Occipital lobe (tissue), 3 donors: ENCODE measurements at places on chromosomes 3 and 15.

DNA sequence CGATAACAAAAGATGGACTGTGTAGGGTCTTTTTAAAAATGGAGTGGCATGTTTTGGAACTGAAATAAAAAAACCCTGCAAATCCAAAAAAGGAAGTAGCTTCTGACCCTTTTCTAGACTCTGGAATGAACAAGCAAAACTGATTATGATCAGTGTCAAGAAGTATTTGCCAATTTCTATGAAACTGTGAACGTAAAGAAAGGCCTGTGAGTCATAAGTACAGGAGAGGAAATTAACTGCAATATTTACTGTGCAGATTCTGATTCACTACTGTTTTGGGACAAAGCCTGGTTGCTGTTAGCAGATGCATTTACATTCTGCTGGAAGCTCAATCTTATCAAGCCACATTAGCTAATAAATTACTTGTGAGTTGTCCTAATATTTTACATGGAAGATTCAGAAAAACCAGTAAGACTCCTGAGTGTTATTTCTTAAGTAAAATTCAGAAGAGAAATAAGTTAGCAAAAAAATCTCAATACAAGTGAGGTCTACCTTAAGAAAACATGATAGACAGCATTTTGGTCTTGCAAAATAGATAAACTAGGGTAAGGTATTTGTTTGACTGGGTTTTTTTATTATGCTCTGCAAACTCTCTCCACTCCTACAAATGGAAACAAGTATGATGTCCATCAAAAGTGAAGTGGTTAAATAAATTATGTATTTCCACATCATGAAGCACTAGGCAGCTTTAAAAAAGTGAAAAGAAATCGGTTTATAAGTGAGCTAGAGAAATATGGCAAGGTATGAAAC, 90.2 kb upstream of the LMOD3 start:
- DNase-seq = no peak

GRCh38 chr3:132710311-132710710, 11.9 kb downstream of the NPHP3 start:
- DNase-seq = no peak

DNA sequence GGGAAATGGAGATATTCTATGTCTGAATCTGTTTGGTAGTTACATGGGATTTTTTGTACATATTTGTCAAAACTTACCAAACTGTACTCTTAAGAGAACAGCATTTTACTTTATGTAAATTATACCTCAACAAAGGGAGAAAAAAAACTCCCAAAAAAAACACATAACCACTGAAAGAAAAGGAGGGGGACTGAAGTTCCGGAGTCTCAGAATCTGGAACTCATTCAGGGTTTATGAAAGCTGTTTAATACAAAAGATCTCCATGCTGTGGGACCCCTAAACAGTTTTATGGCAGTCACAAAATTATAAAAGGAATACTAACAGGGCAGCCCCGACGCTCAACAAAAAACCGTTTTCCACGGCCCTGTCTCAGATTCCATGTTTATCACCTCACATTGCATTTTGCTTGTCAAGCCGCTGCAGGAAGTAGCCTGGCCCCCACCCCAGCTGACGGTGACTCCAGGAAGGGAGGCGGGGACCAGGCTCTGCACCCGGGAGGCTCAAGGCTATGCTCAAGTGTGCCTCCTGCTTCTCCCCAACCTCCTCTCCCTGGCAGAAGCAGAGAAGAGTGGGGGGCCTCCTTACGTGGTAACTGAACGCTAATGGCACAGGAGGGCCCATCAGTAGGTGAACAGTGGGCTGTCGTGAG, 29.3 kb downstream of the RFT1 start:
- DNase-seq = no peak

- DNase-seq = no peak
These were observed 353.9 kb upstream of the ROPN1 start for GRCh38 chr3:124345845-124346244.

- peak; percentile 83 for DNase-seq
These were observed 81.9 kb upstream of the PLXND1 start for GRCh38 chr3:129688271-129688895.

DNA sequence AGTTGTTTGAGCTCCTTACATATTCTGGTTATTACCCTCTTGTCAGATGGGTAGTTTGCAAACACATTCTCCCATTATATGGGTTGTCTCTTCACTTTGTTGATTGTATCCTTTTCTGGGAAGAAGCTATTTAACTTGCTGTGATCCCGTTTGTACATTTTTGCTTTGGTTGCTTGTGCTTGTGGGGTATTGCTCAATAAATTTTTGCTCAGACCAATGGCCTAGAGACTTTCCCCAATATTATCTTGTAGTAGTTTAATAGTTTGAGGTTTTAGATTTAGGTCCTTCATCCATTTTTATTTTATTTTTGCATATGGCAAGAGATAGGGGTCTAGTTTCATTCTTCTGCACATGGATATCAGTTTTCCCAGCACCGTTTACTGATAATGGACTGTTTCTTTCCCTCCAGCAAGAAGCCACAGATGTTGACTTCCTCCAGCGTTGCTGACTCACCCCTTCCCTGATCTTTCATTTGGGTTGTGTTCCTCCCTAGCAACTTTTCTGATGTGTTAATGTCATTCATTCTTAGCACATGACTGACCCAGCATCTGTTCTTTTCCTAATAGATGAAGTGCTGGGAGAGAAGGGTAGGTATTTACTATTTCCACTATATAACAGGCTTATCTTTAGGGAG, 166.7 kb upstream of the SGO1 start:
- no peak for DNase-seq

DNA sequence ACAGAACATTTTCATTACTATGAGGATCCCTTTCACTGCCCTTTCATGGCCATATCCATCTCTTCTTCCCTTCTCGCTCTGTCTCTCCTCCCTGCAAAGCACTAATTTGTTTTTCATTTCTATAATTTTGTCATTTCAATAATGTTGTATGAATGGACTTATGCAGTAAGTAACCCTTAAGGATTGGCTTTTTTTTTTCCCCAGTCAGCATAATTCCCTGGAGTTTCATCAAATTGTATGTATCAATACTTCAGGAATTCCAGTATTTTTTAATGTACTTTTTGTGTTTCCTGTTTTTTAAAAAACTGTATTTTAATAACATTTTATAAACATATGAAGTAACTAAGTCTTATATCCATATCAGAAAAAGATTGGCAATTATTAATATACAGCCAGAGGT, 1016.0 kb upstream of the SEMA6D start:
- no peak for DNase-seq

- no peak for DNase-seq
These were observed 45.4 kb upstream of the ROPN1 start for GRCh38 chr3:124037326-124037725.

DNA sequence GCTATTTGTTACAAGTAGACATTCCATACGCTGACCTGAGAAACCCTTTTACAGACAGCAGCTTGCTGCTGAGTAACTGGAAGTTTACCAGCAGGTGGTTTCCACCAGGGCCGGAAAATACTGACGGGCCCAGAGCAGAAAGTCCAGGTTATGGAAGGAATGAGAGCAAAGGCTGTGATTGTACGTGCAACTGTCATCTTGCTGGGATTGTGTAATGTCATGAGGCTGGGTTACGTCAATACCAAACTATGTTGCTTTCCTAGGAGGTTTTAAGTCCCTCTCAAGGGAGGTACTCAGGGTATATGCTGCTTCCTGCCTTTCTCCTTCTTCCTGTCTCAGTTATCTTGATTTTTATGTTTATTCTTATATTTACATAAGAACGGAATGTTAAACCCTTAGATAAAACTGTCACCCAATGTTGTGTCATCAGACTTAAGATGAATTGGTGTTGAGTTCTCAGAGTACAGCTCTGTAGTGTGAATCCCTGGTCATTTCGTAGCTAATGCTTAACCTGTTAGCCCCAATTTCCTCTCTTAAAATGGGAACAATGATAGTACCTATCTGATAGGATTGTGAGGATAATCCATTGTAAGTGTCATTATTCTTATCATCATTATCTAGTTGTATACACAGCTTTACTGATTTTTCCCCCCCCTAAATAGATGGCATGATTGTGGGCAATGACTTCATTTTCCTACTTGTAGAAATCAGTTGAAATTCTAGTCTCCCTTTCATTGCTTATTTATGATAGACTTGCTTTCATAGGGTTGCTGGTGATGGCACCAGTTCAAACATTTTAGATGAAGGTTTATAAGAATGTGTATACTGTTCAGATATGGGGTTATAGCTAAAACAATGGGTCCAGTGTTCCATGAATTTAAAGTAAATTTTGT, 101.4 kb downstream of the FNDC3B start:
- no peak for DNase-seq

DNA sequence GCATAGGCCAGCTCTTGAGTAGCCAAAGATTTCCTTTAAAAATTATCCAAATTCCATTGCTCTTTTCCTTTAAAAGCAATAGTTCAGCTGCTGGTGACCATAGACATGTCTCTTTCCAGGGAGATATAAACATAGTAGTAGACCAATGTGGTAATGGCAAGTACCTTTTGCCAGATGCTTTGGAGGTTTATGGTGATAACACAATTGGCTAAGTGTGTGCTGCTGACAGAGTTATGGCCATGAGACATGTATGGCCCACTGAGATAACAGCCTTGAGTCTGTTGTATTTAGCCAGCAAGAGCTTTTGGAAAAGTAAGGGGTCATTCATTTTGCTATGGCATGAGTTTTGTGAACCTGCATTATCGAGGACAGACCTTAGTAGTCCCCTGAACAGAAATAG, 1146.8 kb downstream of the TUSC7 start:
- no peak for DNase-seq

DNA sequence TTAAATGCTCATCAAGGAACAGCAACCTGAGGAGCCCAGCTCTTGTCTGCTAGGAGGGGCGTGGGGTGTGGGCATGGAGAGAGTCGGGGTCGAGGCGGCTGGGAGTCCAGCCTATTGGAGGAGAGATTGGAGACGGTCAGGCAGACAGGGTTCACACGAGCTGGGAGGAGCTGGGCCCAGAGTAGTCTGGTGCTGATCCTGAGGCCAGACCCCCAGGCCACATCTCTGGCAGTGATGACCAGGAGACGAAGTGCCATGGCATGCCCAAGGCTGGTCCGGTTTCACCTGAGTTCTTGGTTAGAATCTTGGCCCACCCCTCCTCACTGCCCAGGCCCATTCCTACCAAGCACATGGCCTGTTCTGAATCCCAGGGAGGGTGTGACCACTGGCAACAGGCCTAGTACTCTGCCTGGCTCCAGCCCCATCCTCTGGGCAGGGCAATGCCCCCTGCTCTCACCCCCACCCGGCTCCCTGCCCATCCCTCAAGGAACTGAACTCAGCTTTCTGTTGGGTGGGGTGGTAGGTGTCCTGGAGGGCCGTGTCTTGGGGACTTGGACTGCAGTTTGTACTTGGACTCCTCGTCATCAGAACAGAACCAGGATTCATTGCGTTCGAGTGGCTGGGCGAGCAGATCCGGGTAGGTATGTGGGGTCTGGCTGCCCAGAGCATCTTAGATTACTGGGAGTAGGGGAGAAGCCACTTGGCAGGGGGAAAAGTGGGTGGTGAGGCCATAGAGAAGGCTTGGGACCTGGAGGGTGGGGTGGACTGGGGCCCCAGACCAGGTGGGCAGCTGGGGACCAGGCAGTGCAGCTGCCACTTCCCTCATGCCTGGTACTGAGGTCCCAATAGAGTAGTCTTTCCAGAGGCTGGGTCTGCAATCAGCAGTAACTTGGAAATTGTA, 20.8 kb downstream of the SLC28A1 start:
- DNase-seq = no peak

- DNase-seq = no peak
These were observed 133.3 kb upstream of the CHL1 start for GRCh38 chr3:63095-63765.

- DNase-seq = no peak
These were observed 1325.8 kb upstream of the ALCAM start for GRCh38 chr3:104040896-104041295.

DNA sequence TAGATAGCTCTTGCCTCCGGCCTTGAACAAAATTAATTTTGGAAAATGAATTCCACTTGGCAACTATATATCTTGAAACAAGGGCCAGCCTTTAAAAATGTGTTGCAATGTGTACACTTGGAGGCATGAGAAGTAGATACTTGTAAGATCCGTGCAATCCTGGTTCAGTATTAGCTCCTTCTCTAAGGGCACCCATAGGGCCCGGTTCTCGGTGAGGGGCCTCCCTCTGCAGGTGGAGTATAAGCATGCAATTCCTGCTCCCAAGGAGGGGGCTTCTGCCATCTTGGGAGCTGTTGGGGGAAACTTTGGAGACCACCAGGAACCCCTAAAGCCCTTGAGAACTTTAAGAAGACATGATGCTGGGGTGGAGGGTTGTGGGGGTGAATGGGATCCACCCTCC, 388.7 kb upstream of the RGMA start:
- no peak for DNase-seq

DNA sequence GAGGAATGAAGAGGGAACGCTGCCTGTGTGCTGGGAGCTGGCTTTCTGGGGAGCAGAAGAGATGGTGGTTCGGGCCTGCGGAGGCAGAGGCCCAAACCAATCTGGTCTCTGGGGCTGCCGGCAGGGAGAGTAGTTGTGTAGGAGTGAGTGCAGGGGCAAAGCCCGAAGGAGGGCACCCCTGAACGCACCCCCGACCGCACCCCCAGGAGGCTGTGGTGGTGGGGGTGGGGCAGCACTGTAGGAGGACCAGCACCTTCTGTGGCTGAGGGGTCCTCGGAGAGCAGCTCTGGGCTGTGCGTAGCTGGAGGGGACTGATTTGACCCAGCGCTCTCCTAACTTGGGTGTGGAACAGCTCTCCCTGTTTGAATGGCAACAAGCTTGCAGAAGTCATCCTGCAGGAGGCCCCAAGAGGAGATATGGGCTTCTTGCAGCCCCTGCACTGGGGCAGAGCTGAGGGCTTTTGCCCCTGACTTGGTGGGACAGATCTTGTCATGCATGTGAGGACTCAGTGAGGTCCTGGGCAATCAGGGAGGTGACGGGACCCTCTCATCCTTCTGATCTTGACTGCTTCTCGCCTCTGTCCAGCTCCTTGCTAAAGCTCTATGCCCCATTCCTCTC, 26.1 kb downstream of the C15orf39 start:
- DNase-seq = no peak

DNA sequence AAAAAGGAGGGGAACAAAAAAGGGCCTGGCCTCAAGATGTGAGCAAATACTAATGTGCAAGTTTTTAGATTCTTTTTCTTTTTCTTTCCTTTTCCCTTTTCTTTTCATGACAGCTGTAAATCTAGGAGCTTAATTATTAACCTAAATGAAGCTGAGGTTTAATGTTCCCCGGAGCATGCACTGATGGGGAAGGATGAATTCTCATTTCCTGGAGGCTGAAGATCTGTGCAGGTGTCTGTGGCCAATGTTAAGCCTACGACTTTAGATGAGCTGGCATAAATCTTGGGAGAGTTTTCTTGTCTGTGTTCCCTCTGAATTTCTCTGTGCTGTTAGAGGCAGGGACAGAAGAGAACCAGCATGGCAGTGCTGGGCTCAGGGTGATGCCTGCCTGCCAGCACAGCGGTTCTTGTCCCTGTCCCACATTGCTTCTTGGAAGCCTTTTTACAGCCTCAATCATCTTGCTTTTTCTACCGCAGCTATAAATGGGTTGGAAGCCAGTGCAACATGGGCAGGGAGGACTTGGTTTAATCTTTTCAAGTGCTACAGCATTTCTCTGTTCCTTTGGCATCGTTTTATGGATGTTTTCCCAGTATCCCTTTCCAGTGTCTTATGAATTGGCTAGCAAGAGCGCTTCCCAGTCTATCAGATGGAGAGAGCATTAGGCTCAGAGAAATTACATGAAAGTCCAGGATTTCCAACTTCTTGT, 119.1 kb downstream of the ATG7 start:
- peak; percentile 23 for DNase-seq
